H54 (cell line): ENCODE measurements at places on chromosomes 4 and X.

DNA sequence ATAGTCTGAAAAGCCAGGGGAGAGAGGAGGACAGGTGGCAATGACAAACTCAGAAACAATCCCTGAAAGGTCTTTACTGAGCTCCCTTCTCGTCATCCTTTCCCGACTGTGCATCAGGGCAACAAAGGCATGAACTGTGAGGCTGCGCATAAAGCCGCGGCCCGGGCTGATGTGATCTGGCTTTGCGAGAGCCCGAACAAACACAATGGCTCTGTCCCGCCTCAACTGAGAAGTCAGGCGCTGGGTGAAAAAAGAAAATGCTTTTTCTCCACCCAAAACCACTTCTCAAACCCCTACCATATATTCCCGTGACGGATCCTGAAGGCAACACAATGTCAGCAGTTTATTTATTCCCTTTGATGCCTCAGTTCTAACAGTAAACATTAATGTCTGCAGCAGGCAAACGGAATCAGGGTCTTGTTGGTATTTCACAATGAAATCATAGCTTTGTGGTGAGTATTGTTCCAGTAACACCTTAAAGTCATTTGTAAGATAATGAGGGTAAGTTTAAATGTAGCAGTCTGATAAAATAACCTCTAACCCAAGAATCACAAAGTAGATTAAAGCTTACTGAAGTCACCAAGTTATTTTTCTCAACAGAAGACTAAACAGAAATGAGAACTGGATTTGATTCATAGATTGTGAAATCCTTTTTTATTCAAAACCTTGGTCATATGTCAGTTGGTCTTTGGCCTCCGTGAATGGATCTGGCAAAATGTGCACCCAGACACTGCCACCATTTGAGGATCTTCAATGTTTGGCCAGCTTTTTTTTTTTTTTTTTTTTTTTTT is 67.4 kb downstream of the APBB2 start:
- no peak for DNase-seq

DNA sequence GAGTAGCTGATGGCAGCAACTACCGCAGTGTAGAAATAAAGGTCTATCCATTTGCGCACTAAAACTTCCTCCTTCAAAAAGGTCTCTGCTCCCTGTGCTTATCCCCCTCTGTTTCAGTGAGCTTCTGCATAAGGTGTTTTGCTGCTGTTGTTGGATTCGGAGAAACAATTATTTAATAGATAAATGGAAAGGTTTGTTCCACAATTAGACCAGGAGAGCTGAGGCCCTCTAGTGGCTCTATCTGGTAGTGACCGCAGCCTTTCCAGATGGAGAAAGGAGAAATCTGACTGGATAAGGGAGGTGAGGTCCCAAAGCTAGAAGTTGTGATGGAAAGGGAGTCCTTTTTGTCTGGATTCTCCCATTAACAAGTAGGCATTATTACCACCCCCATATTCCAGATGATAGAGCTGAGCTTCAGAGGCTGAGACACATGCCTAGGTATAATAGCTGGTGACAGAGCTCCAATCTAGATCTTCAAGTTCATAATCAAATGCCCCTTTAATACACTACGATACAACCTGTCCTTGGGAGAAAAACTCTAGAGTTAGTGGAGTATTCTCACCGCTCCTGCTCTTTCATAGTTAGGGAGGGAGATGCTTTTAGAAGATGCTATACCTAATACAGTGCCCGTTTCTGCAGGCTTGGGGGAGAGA is 5.1 kb upstream of the GABRQ start:
- DNase-seq, result no peak

DNA sequence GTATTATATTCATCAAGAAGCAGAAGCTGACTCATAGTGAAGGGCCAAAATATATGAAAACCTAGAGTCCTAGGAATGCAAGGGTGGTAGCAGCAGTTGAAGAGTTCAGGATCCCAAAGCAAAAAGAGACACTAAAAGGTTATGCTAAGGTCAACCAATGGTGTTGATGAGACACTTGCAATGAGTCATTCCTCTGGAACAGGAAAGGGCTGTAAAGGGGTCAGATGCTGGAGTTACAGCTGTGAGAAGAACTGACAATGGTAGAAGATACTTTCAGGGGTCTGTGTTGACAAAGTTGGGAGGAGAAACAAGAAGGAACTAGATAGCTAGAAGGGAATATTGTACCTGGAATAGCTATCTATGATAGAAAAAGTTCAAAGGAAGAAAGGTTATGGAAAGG is 47.5 kb downstream of the ZGRF1 start:
- DNase-seq, result no peak

- no peak for DNase-seq
These were observed 58.2 kb downstream of the PDE5A start for GRCh38 chr4:119570401-119570800.

DNA sequence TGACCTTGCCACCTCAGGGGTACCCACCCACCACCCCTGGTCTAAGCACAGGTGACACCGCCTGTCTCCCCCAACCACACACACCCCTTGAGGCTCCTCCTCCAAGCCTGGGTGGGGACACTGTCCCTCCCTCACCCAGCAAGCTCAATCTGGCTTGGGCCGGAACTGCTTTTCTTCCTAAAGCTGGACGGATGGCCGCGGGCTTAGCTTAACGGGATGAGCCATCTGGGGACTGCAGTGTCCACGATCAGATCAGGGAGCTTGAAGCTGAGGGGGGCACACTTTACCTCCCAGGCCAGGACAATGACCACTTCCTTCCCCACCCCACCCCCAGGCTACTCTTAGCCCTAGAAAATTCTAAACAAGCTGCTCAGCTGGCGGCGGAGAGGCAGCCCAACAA is 1.0 kb upstream of the SLC6A8 start:
- no peak for DNase-seq

DNA sequence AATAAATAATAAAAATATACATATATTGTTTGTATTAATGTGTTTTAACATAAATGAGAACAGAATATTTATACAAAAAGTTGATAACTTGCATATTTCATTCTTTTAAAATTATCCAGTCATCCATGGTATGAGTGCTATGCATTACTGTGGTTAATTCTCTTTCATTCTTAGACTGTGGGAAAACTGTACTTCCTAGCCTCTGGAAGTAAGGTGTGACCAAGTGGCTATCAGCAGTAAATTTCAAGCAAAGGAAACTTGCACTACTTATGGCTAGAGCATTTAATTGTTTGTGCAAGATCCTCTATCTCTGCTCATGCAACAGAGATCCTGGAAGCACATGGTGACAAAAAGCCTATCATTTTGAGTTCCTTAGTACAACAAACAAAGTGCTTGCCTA is 1054.5 kb upstream of the PABPC4L start:
- DNase-seq, result no peak

DNA sequence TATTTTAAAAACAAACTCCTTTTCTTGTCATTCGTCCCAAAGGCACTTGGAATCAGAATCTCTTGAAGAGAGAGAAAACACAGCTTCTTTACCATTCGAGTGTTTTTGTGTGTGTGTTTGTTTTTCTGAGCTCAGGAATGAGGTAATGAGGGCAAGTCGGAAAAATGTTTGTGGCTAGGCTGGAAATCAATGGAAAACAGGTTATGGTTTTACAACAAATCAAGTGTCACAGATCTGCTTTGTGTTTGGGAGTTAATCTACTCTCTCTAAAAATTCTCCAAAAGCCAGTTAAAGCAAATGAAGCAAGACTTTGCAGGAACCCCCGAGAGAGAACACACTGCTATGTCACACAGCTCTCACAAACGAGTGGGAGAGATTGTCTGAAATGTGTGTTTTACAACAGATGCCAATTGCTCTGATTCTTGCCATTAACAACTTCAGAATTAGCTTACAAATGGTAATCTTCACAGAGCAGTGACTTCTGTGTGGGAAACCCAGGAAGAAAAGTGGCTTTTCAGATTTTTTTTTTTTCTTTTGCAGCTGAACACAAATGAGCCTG is 264.1 kb downstream of the CBLL2 start:
- DNase-seq, result no peak

DNA sequence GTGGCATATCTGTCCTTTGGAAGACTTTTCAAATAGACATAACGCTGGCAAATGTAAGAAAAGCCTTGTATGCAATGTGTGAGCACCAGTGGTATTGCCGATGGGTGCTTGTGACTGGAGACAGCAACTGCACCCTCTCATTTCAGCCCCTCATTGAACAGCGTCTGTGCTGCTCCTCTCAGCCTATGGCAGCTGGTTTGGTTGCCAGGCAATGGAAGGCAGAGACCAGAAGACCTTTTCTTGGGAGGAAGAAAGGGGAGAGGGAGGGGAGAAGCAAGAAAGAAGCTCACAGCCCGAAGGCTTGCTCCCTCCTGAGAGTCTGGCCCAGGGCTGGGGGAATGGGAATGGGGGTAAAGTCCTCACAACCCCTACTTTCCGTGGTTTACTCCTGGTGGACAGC is 20.2 kb downstream of the ZCCHC13 start:
- no peak for DNase-seq

GRCh38 chr4:36485885-36486284 is 204.5 kb downstream of the DTHD1 start:
- DNase-seq, result no peak

GRCh38 chr4:147088146-147088545 is 142.5 kb upstream of the TTC29 start:
- DNase-seq, result no peak

DNA sequence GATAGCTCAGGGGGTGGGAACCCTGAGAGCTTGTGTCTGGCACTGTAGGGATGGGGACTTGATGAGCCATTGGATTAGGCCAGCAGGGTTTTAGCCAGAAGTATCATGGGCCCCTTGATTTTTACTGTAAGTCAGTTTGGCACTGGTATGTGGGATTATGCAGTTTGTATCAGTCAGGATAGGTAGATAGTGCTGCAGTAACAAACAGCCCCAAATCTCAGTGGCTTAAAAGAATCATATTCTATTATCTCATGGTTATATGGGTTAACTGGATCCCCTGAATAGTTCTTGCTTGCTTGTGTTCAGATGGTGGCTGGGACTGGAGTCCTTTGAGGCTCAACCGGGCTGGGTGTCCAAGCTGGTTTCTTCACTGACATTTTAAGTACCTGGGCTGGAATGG is 56.5 kb downstream of the SORCS2 start:
- no peak for DNase-seq

DNA sequence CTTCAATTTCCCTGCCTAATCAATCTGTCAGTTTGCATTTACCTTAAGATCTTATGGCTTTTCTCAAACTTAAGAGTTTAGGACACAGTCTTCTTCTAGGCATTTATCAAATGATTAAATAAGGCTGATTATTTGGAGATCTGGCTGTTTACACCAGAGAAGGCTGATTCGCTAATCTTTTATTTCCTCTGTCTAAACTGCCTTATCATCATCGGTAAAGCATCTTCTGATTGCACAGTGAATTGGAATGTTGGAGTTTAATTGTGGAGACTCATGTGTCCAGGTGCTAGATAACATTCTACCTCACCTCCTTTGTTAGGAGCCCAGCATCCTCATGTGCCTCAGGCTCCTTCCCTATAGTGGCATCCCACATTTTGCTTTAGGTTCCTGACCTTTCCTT is 100.3 kb upstream of the DDIT4L start:
- no peak for DNase-seq

DNA sequence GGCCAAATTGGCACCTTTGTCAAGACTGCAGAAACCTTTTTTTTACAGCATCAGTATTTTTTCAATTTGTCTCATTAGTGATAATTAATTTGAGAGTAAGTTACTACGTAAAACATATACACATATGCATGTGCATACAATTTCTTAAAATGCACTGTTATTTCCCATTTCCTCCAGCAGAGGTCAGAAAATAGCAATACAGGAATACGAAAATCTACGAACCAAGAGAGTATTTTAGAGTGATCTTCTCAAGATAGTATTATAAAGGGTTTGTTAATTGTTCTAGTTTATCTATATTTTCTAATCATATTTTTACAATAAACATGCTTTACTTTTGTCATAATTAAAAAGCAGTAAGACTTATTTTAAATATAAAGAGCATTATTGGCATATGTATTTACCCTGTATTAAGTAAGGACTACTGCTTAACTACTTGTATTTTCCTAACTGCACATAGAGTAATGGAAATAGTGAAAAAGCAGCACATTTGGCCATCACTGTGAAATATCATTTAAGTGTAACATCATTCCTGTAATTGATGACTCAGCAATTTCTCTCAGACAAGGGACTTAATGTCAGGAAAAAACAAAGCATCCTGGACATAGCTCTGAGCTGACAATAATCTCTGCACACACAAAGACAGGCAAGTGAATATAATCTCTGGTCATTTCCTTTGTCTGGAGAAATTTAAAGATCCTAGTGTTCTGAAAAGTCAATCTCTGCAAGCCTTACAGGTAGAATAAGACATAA is 45.6 kb downstream of the MAOB start:
- no peak for DNase-seq

DNA sequence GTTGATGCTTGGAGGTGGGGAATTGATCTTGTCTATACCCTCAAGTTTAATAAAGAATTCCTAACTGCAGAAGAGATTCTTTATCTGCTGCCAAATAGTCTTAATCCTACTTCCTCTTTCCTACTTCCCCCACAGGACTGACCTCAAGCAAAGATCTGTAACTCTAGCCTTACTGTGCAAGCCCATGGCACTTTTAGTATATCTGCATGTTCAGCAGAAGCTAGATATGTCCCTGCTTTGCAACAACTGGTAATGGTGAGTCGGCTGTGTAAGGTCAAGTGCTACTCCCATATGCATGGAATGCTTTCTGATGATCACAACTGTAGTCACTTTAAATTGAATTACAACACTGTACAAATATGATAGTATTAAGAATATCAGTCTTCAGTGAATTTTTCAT is 26.3 kb upstream of the PDS5A start:
- no peak for DNase-seq

GRCh38 chr4:89266128-89266527 is 41.5 kb downstream of the GPRIN3 start:
- DNase-seq, result no peak

DNA sequence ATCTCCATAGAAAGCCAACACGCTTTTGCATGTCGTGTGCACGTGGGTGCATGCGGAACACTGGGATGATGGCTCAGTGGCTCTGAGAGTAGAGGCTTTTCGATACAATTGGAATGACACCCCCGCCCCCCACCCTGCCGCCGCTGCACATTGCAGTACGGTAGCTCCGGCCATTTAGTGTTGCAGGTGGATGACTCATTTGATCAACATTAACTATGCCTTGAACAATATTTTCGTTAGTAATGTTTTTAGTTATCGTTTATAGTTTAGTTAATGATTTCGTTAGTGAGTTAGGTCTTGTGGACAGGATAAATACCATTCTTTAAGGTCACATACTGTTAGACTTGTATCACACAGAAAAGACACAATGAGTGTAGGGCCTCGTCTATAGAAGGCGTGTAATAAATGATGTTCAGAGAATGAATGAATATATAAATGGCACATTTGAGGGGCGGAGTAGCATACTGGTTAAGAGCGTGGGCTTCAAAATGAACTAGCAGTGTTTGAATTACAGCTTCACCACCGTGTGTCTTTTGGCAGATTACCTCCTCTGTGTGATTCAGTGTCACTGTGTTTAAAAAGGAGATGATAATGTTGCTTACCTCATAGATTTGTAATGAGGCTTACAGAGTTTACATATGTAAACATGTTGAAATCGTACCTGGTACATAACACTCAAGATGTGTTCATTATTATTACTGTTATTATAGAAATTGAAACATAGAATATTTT is 67.2 kb upstream of the TENM3 start:
- DNase-seq, result no peak

GRCh38 chr4:118801895-118802575 is 33.9 kb downstream of the SEC24D start:
- no peak for DNase-seq

GRCh38 chr4:120158046-120158445 is 91.4 kb upstream of the MAD2L1 start:
- DNase-seq, result no peak

- DNase-seq, result no peak
These were observed 6.1 kb upstream of the BDH2 start for GRCh38 chr4:103105558-103106356.

- DNase-seq, result no peak
These were observed 23.5 kb downstream of the UVSSA start for GRCh38 chr4:1370321-1371124.

GRCh38 chr4:151905197-151905596 is 144.4 kb upstream of the GATB start:
- DNase-seq, result no peak
